ENCODE measurements at places on chromosomes 2 and 18.

- no peak for DNase-seq
These were observed 282.5 kb upstream of the SPRED2 start for GRCh38 chr2:65714866-65715265.

- no peak for DNase-seq
These were observed 237.6 kb downstream of the CDH7 start for GRCh38 chr18:65988386-65988785.

GRCh38 chr2:23550553-23550952, 165.6 kb downstream of the KLHL29 start:
- DNase-seq, result no peak

DNA sequence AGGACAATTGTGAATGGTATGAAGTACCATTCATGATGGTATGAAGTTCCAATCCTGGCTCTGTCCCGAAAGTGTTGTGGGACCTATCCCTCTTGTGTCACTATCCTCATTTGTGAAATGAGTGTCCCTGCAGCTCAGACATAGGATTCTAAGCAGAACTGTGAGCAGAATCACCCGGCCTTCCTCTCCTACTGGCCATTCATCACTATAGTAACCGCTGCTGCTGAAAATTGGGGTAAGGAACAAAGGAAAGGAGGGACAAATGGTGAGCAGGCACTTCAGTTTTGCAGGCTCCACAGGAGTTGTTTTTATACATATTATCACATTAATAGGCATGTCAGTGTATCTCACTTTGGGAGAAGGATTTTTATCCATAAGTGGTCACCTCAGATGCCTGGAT, 27.4 kb downstream of the SMYD1 start:
- DNase-seq, result no peak

DNA sequence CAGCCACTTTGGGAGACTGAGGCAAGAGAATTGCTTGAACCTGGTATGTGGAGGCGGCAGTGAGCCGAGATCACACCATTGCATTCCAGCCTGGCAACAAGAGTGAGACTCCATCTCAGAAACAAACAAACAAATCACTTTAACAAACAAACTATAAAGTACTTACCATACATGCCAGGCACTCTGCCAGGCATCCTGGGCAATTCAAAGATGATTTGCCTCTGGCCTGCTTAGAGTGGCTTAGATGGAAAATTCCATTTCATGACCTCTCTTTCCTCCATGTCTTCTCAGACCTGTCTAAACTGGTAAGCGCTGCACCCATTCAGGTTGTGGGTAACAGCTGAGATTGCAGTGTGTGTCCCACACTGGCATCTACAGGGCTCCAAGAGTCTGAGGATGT, 273.2 kb downstream of the BCL2 start:
- no peak for DNase-seq

- DNase-seq, result no peak
These were observed 11.4 kb upstream of the XPO1 start for GRCh38 chr2:61549546-61549945.

- DNase-seq, result peak; percentile 41
These were observed 118.7 kb downstream of the EPB41L3 start for GRCh38 chr18:5424903-5425664.

- no peak for DNase-seq
These were observed 25.2 kb upstream of the STON1 start for GRCh38 chr2:48504647-48505327.

DNA sequence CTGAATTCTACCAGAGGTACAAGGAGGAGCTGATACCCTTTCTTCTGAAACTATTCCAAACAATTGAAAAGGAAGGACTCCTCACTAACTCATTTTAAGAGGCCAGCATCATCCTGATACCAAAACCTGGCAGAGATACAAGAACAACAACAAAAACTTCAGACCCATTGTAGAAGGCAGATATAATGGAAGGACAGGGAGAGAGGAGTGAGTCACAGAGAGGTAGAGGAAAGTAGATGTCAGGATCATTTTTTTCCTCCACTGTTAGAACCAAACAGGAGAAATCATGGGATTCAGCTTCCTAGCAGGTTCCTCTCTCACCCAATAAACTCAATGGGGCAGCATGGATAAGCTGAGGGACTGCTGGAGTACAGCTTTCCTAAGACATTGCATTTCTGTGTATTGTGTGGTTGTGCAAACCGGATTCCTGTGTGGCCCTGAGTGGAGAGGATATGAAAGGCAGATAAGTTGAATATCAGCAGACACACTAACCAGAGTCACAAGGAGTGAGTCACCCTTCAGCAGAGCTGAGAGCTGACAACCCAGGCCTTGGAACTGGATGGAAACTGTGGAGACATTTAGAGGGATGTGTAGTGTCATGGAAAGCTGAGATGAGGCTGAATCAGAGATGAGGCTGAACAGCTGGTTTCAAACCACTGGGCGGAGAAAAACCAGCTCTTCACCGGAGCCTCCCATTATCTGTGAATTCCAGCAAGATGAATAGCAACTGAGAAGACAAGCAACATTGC, 60.9 kb upstream of the MMADHC start:
- DNase-seq, result no peak

GRCh38 chr2:240596491-240596931, 10.0 kb downstream of the CAPN10 start:
- DNase-seq, result no peak

GRCh38 chr18:34787931-34788532, 77.9 kb downstream of the DTNA start:
- peak; percentile 64 for DNase-seq

GRCh38 chr2:197993830-197994229, 189.4 kb downstream of the PLCL1 start:
- no peak for DNase-seq

- no peak for DNase-seq
These were observed 151.2 kb upstream of the HS6ST1 start for GRCh38 chr2:128469875-128470274.
